ENCODE measurements at places on chromosomes 11 and 22.
A peak's percentile ranks its signal among the peaks of the same experiment; 100 is the strongest.

DNA sequence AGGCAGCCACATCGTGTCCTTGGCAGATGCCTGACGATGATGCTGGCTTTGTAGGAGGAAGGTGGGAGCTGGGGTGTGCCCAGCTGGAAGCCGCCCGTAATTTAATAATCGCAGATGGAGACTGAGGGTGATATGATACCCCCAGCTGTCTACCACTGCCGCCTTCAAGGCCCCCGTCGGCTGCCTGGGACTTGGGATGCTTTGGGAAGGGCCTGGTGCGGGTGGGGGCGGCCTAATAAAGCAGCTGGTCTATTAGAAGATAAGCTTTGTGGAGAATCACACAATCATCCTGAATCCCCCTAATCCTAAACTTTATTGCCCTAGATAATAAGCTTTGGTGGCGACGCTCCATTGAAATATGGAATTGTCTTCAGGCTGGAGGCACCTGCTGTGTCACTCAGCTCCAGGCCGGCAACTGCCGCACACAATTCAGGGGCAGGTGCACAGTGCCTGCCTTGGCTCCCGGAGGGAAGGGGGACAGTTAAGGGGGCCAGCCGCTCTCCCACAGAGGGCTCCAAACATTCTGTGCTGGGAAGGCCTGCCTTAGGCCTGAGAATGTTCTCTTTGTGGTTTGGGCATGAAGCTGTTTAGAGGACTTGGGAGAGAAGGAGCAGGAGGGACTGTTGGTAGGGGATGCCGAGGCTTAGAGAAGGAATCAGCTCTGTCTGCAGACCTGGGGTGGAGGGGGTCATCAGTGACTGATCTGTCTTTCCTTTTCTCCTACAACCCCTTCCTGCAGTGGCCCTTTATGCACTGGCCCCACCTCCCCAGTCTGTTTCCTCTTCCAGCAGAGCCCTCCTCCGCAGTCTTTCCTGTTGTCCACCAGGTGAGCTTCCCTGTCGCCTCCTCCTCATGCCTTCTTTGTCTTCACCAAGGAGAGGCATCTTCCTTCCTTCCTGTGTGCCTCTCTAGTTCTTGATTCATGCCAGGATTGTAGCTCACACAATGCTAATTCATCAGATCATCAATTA is 65.3 kb downstream of the ARL14EP start:
- DNase-seq, result no peak
- H3K27me3 ChIP-seq, result no peaks in the 10 kb centered on the region
- H3K4me1 ChIP-seq, result peaks cover 8% of the 10 kb centered on the region
- H3K4me3 ChIP-seq, result no peak overlapping the region
- H3K27ac ChIP-seq, result no peak overlapping the region

DNA sequence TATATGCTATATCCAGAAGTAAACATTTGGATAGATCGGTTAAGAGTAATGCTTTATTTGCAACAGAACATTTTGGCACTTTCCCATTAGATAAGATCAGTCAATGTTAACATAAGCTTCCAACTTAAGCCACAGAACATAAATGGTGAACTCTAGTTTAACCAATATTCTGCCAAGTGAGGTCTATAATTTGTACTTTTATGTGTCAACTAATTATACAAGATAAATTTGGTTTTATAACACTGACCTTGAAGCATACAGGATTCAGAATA is 23.5 kb upstream of the BLID start:
- H3K36me3 ChIP-seq, result no peaks in the 10 kb centered on the region
- H3K27ac ChIP-seq, result no peak overlapping the region

- H3K4me1 ChIP-seq, result peaks cover 64% of the 10 kb centered on the region
- H3K4me3 ChIP-seq, result peak overlapping the region; percentile 80
- H3K27ac ChIP-seq, result peak overlapping the region; percentile 97
- H3K27me3 ChIP-seq, result no peaks in the 10 kb centered on the region
Observed at GRCh38 chr22:19943082-19944026, 1.7 kb upstream of the TXNRD2 start.

GRCh38 chr11:121431820-121432526 is 20.1 kb upstream of the SORL1 start:
- H3K27me3 ChIP-seq, result no peaks in the 10 kb centered on the region
- no peak overlapping the region for H3K27ac ChIP-seq
- H3K4me3 ChIP-seq, result no peak overlapping the region
- peaks cover 8% of the 10 kb centered on the region for H3K4me1 ChIP-seq

DNA sequence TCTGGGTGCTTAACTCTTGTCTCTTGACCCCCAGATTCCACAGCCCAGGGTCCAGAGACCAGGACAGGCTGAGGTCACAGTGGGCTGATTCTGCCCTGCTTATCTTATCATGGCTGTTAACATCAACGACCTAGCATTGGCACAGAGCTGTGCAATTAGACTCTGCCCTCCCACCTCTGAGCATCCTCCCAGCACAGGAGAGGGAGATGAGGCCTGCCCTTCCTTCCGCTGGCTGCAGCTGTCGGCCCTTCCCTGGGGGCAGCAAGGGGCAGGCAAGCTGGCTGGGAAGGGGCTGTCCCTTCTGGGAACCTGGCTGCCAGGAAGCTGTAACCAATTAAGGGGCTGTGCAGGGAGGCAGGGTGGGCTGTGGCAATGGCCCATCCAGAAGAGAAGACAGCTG is 22.5 kb downstream of the LRRC10B start:
- no peaks in the 10 kb centered on the region for H3K4me1 ChIP-seq
- no peaks in the 10 kb centered on the region for H3K27me3 ChIP-seq
- DNase-seq, result no peak
- no peaks in the 10 kb centered on the region for H3K36me3 ChIP-seq
- no peak overlapping the region for H3K27ac ChIP-seq

DNA sequence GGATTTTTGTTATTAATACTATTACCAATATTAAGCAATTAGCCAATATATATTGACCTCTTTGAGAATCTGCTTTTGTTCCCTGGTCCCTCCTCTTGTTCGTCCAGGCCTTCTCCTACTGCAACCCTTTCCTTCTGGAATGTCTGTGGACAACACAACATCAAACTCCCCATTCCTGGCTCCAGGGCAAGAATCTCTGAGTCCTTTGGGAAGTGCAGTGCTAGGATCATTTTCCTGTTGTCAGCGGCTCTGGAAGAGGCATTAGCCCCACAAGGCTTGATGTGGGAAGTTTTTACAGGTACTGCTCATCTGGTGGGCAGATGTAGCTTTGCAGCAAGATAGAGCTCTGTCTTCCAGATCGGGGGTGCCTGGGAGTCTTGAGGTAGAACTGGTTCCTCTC is 74.3 kb downstream of the RPUSD4 start:
- peak overlapping the region; percentile 56 for H3K27ac ChIP-seq
- peaks cover 60% of the 10 kb centered on the region for H3K4me1 ChIP-seq
- H3K27me3 ChIP-seq, result no peaks in the 10 kb centered on the region
- no peaks in the 10 kb centered on the region for H3K36me3 ChIP-seq
- DNase-seq, result no peak

- H3K4me1 ChIP-seq, result no peaks in the 10 kb centered on the region
- no peaks in the 10 kb centered on the region for H3K36me3 ChIP-seq
- H3K27ac ChIP-seq, result no peak overlapping the region
- H3K4me3 ChIP-seq, result no peak overlapping the region
- H3K27me3 ChIP-seq, result no peaks in the 10 kb centered on the region
Observed at GRCh38 chr11:75436806-75437205, 3.8 kb upstream of the KLHL35 start.

DNA sequence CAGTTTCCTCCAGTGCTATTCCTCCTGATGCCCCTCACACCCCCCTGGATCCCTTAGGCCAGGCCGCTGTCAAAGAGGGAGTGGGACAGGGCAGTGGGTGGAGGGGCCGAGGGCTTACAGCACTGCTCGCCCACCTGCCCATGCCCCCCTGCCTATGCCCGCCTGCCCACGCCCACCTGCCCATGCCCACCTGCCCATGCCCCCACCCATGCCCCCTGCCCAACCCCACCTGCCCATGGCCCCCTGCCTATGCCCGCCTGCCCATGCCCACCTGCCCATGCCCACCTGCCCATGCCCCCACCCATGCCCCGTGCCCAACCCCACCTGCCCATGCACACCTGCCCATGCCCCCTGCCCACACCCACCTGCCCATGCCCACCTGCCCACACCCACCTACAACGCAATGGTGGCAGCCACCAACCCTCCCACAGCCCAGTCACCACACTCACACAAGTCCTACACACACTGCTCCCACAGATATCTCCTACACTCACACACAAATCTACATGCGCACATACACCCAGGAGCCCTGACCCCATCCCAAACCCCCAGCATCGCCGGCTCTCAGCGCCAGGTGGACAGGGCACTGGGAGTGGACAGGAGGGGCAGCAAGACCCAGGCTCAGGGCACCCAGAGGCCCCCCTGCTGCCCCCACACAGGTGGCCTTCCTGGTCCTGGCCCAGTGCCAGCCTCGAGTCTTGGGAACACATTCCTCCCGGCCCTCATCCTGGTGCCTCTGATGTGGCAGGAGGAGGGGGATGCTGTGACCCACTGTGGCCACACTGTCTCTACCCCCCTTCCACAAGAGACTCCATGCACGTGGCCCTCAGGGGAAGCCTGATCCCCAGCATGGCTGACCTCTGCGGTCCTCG is 61.8 kb downstream of the CYTH4 start:
- DNase-seq, result no peak
- no peaks in the 10 kb centered on the region for H3K27me3 ChIP-seq
- no peak overlapping the region for H3K27ac ChIP-seq
- peaks cover 5% of the 10 kb centered on the region for H3K4me1 ChIP-seq
- H3K36me3 ChIP-seq, result no peaks in the 10 kb centered on the region
- H3K4me3 ChIP-seq, result no peak overlapping the region

GRCh38 chr22:32328306-32329201 is 29.1 kb upstream of the RFPL3 start:
- peak; percentile 91 for DNase-seq
- no peaks in the 10 kb centered on the region for H3K27me3 ChIP-seq
- no peaks in the 10 kb centered on the region for H3K4me1 ChIP-seq
- H3K4me3 ChIP-seq, result no peak overlapping the region
- H3K36me3 ChIP-seq, result no peaks in the 10 kb centered on the region

DNA sequence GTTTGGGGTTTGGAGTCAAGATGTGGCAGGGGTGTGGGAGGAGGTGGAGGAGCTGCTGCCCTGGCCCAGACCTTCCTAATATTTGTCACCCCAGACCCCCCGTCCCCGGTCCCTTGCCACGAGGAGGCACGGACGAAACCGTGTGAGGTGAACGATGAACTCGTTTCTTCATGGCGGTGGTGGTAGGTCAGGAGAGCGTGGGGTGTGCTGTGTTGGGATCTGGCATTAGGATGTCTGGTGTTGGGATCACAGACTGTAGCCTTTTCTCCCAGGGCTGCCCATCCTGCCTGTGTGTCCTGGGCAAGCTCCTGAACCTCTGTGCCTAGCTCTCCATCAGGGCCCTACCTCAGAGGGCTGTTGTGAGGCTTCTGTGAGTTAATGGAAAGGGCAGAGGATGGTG is 8.4 kb downstream of the MAPK8IP2 start:
- H3K36me3 ChIP-seq, result no peaks in the 10 kb centered on the region
- no peak for DNase-seq
- H3K4me3 ChIP-seq, result no peak overlapping the region
- H3K27ac ChIP-seq, result no peak overlapping the region

GRCh38 chr11:92018332-92018731 is 206.3 kb upstream of the FAT3 start:
- H3K4me1 ChIP-seq, result no peaks in the 10 kb centered on the region
- no peaks in the 10 kb centered on the region for H3K36me3 ChIP-seq
- no peak overlapping the region for H3K4me3 ChIP-seq
- no peak overlapping the region for H3K27ac ChIP-seq

DNA sequence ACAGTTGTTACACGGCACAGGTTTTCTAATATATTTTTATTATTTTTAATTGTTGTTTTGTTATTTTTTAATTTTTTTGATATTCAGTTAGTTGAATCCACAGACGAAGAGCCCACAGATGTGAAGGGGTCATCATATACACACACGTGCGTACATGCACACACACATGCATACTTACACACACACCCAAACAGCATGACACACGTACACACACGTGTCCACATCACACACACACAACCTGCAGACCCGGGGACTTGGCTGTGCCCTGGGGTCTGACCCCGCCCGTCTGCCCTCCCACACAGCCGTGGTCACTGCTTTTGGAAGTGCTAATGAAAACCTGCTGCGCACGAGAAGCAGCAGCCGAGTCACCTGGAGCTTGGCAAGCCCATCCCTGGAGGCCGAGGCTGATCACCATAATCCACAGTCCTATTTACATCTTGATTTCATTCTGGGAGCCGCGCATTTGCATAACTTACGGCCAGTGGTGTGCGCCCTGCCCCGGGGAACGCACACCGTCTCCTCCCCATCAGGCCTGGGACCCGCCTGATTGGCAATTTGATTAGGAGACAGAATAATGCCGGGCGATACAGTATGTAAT is 110.3 kb downstream of the BRD1 start:
- no peak for DNase-seq
- H3K36me3 ChIP-seq, result no peaks in the 10 kb centered on the region
- H3K4me1 ChIP-seq, result no peaks in the 10 kb centered on the region
- H3K4me3 ChIP-seq, result no peak overlapping the region
- H3K27me3 ChIP-seq, result no peaks in the 10 kb centered on the region
- no peak overlapping the region for H3K27ac ChIP-seq

- H3K4me1 ChIP-seq, result no peaks in the 10 kb centered on the region
- no peak overlapping the region for H3K27ac ChIP-seq
- no peak overlapping the region for H3K4me3 ChIP-seq
- H3K36me3 ChIP-seq, result no peaks in the 10 kb centered on the region
- no peak for DNase-seq
- no peaks in the 10 kb centered on the region for H3K27me3 ChIP-seq
Observed at GRCh38 chr11:22343371-22344032, 5.3 kb downstream of the SLC17A6 start.

DNA sequence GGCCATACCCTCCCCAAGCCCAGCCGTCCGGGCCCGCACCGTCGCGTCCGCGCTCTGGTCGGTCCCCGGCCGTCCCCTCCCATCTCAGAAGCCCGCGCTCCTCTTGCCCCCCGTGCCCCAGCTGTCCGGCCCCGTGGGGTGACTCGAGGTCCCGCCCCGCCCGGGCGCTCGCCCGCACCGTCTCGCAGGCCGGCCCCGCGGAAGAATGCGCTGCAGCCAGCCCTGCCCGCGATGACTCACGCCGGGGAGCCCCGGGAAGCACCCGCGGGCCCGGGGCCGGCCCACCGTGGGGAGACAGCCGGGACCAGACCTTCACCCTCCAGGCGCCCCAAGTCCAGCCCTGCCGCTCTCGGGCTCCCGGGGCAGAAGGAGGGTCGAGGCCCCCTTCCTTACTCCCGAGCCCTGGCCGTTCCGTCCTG is 320 bp upstream of the PHLDA2 start:
- peak overlapping the region; percentile 56 for H3K4me3 ChIP-seq
- no peaks in the 10 kb centered on the region for H3K27me3 ChIP-seq
- no peaks in the 10 kb centered on the region for H3K36me3 ChIP-seq
- peaks cover 47% of the 10 kb centered on the region for H3K4me1 ChIP-seq
- H3K27ac ChIP-seq, result peak overlapping the region; percentile 78
